ENCODE measurements at places on chromosomes 6 and 20.

GRCh38 chr20:16433293-16433580, 140.0 kb downstream of the KIF16B start:
- no peak for DNase-seq

GRCh38 chr6:136921381-136921935, 643 bp upstream of the SLC35D3 start:
- DNase-seq, result no peak

DNA sequence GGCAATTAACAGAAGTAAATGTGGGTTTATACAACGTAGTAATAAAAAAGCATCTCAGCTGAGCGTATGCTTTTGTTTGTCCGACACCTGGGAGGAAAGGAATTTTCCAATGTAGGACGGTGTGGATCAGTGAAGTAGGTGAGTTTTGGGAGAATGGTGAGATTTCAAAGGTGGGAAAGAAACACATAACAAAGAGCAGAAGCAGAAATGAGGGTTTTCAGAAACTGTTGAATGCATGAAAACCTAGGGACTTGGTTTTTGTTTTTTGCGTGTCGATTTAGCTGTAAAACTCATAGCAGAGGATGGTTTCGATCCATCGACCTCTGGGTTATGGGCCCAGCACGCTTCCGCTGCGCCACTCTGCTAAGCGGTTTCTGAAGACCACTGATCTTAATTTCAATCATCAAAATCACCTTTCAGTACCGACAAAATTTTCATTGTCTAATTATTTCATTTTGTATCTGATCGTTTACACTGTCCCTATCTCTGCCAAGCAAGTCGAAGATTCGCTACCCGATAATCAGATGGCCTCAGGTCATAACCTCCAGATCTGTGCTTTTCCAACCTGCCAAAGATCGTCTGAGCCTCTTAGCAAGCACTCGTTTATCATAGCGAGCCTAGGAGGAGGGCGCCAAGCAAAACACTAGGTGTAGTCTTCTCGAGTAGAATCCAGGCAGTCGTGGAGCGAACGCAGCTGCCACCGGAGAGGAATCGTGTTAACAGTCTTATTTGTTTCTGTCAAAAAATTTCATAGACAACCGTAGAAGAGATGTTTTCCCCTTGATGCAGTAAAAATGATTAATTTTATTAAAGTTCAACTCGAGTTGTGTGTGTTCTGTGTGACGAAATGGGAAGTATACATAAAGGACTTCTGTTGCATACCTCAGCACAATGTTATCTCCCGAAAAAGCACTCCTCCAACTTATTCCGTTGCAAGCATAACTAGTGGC, 20.9 kb upstream of the POM121L2 start:
- DNase-seq, result peak; percentile 30

GRCh38 chr6:113995634-113996033, 24.7 kb upstream of the HDAC2 start:
- no peak for DNase-seq

GRCh38 chr6:109612268-109612667, 78.7 kb downstream of the AK9 start:
- no peak for DNase-seq

GRCh38 chr20:25209911-25210310, 14.4 kb downstream of the ENTPD6 start:
- DNase-seq, result no peak

GRCh38 chr6:46368169-46368536, 123.1 kb downstream of the RCAN2 start:
- no peak for DNase-seq

DNA sequence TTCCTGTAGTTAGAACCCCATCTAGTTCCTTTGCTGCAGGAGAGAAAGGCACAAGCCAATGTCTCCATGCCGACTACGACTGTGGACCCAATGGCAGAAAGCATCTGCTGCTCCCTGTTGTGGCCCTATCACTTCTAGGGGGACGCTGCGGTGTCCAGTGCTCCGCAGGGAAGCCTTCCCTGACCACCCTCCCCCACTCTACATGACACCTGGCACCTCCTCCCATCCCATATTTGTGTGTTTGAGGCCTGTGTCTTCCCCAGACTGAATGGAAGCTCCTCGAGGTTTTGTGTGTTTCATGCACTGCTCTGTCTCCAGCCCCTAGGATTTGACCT, 159.5 kb downstream of the DTNBP1 start:
- DNase-seq, result no peak

GRCh38 chr6:166527849-166528248, 58.6 kb downstream of the RAMACL start:
- DNase-seq, result no peak

GRCh38 chr20:8557711-8558110, 425.6 kb downstream of the PLCB1 start:
- no peak for DNase-seq

DNA sequence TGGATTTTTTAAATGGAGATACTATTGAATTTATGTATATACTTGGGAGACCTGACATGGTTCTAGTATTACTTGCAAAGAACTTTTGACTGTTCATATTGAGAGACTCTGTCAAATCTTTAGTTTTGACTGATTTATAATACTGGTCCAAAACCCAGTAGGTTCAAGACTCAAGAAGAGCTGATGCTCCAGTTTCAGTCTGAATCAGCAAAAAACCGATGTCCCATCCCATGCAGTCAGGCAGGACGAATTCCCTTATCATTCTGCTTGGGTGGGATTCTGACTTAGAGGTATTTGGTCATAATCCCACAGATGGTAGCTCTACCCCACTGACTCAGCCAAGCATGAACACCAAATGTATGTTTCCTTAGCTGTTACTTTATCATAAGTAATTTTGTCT, 29.5 kb downstream of the ZNF334 start:
- no peak for DNase-seq

DNA sequence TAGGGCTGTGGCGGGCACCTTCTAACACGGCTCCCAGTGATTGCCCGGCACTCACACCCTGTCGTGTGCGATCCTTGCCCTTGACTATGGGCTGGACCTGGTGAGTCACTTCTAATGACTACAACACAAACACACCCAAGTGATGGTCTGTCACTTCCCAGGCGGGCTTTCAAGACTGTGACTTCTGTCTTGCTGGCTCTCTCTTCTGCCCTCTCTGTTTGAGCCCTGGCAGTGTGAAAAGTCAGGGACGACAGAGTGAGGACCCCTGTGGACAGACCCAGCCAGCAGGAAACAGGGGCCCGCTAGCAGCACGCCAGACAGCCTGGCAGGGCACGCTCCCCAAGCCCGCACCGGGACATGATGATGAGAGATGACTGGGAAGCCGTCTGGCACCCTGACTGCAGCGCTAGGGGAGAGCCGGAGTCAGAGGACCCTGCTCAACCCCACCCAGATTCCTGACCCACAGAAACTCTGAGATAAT, 43.0 kb downstream of the KIF16B start:
- DNase-seq, result no peak

- DNase-seq, result no peak
Observed at GRCh38 chr6:31585491-31585890, 586 bp upstream of the LST1 start.

GRCh38 chr20:43914311-43915210, at the start of gene TOX2:
Gene TOX2 (plus strand): TSS chr20:43914852. CDS start chr20:43914892, 40 bp downstream.
- peak; percentile 31 for DNase-seq

DNA sequence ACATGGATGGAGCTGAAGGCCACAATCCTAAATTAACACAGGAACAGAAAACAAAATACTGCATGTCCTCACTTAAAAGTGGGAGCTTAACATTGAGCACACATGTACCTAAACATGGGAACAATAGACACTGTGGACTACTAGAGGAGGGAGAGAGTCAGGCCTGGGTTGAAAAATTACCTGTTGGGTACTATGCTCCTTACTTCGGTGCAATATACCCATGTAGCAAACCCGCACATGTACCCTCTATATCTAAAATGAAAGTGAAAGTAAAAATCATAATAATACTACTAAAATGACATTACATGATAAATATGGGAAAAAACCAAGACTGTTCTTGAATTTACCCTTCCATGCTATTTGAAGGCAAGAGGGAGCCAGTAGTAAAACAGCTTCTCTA, 1273.8 kb upstream of the ADGRB3 start:
- DNase-seq, result no peak

DNA sequence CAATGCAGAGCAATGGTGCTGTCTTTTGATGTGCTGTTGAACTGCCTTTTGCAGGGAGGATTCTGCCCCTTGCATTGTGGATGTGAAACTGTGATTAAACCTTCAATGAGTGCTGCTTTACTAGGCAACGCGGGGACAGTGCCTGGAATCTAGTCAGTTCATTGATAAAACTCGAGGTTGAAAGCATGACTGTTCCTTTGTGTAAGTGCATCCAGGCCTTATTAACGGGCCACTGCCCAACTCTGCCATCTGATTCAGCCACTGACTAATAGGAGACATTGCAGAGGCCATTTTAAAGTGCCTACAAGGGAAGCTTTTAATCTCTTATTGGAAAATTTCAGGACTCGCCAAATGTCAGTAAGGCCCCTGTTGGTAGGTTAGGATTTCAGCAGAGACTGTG, 49.3 kb downstream of the SLC35F1 start:
- DNase-seq, result no peak
